ENCODE measurements at places on chromosomes 1 and 21.

DNA sequence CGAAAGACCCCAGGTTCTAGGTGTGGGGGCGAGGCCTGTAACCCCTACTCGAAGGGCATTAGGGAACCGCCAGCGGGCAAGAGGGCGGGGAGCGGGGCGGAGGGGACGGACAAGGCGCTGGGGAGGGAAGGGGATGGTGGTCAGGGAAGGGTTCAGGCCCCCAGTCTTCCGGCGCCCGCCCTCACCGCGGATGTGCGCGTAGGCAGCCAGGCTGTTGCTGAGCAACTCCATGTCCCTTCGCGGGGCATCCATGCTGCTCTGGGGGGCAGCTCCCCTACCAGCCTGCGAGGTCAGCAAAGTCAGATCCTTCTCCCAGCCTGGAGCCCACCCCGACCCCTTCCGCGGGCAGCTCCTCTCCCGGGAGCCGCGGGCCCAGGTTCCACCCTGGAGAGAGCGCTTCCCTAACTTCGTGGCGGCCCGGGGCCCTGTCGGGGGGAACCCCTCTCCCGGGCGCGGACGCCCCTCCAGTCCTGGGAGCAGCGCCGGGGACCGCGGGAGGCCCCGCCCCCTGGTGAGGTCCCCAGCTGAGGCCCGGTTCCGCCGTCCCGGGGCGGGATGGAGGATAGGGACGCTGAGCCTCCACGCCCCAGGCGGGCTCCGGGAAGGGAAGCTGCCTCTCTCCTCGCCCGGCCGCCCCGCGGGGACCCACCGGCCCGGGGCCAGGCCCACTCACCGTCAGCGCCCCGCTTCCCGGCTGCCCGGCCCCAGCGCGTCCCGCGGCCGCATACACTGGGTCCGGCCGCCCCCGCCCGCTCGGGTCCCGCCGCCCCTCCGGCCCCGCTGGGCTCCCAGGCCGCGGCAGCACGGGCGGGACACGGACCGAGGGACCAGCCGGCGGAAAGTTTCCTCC is 434 bp downstream of the EVA1B start:
- H3K36me3 ChIP-seq = no peaks in the 10 kb centered on the region
- H3K27ac ChIP-seq = peak overlapping the region; percentile 98
- H3K27me3 ChIP-seq = no peaks in the 10 kb centered on the region

GRCh38 chr1:208942394-208943130 is 641.0 kb upstream of the CAMK1G start:
- H3K4me3 ChIP-seq = no peak overlapping the region
- no peaks in the 10 kb centered on the region for H3K36me3 ChIP-seq
- no peak overlapping the region for H3K27ac ChIP-seq

DNA sequence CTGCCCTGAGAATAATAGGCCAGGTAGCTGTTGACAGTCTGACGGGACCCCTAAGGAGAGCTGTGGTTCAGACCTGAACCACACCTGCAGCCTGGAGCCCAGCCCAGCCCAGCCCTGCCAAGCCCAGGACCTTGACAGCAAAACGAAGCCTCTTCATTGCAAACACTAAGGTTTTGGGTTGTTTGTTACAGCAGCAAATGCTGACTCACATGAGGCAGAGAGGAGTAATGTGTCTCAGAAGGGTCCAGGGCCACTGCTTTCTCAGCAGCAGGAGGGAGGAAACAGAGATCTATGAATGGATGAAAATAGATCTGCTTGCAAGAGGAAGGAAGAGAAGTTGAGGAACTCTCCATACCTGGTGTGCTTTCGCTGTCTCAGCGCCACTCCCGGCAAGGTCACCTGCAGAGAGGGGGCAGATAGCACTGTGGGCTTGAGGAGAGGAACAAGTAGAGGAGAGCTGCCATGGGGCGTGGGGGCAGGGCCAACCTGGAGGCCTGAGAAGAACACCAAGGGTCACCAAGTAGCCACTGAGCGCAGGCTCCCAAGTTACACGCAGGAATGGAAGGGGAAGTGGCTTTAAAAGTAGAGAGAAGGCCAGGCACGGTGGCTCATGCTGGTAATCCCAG is 127.2 kb downstream of the ZNF281 start:
- no peaks in the 10 kb centered on the region for H3K4me1 ChIP-seq
- H3K4me3 ChIP-seq = no peak overlapping the region
- H3K27me3 ChIP-seq = no peaks in the 10 kb centered on the region
- no peaks in the 10 kb centered on the region for H3K36me3 ChIP-seq
- H3K27ac ChIP-seq = no peak overlapping the region
- DNase-seq = no peak

GRCh38 chr1:202982715-202983430 is 15.8 kb upstream of the CYB5R1 start:
- no peaks in the 10 kb centered on the region for H3K36me3 ChIP-seq
- H3K27me3 ChIP-seq = no peaks in the 10 kb centered on the region
- H3K27ac ChIP-seq = no peak overlapping the region
- DNase-seq = no peak
- H3K4me1 ChIP-seq = no peaks in the 10 kb centered on the region

DNA sequence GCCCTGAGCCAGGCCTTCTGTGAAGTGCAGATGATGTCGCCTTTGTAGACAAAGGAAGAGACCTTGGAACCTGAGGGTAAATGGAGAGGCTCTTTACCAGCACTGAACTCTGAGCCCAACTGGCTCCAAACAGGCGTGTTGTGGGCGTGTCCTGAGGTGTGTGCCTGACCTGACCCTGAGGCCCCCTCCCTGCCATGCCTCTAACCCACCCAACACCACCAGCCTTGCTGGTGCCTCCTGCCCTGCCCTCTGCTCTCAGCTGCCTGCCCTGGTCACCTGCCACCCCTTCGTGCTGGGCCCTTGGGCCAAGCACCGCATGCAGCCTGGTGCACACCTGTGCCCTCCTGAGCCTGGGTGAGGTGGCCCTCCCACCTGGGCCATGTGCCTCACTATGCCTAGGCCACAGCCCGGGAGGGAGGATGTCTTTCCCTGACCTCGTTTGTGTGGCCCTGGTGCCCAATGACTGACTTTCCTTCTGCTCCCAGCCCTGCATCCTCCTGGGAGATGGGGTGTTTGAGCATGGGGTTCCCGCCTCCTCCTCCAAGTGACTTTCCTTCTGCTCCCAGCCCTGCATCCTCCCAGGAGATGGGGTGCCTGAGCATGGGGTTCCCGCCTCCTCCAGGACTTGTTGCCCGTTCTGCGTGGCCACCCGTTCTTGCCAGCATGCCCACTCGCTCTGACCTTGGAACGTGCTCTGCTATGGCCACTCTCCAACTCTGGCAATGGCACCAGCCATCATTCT is 157.0 kb downstream of the PCBP3 start:
- H3K4me3 ChIP-seq = no peak overlapping the region
- H3K4me1 ChIP-seq = no peaks in the 10 kb centered on the region
- no peak overlapping the region for H3K27ac ChIP-seq
- no peak for DNase-seq

GRCh38 chr21:31509194-31510017 is 150.1 kb upstream of the SOD1 start:
- no peaks in the 10 kb centered on the region for H3K4me1 ChIP-seq
- H3K4me3 ChIP-seq = no peak overlapping the region
- no peaks in the 10 kb centered on the region for H3K27me3 ChIP-seq
- H3K36me3 ChIP-seq = no peaks in the 10 kb centered on the region
- DNase-seq = no peak
- H3K27ac ChIP-seq = no peak overlapping the region

Data from ascending aorta (tissue), 2 donors.